ENCODE measurements at places on chromosomes 12 and 14.

GRCh38 chr14:96978525-96979272 is 181.5 kb downstream of the VRK1 start:
- DNase-seq = no peak

- no peak for DNase-seq
Measured at GRCh38 chr14:103710771-103711377, 4.4 kb downstream of the XRCC3 start.

DNA sequence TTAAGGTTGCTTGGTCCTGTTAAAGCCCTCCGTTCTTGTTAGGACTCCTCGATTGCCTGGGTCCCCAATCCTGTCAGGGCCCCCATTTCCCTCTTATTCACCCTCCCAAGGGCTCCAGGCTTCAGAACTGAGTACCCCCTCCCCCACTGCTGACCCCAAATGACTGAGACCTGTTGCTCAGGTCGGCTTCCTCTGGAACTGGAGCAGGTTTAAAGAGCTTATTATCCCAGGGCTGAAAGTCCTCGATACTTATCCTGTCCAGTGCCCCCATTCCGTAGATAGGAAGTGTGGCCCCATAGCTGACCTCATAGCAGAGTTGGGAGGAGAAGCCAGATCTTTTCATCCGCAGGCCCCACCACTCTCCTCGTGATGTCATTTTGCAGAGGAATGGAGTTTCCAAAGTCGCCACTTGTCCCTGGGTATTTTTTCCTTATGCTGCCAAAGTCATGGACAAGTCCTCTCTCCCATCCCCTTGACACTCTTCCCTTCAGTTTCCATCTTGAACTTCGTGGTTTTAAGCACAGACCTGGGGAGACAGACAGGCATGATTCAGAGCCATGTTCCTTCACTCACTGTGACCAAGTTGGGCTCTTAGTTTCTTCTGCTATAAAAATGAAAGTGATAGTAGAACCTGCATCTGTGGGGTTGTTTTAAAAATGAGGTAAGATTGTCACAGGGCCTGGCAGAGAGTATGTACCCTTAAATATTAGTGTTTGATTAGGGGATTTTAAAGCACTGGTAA is 1.2 kb downstream of the USP30 start:
- DNase-seq = peak; percentile 78

DNA sequence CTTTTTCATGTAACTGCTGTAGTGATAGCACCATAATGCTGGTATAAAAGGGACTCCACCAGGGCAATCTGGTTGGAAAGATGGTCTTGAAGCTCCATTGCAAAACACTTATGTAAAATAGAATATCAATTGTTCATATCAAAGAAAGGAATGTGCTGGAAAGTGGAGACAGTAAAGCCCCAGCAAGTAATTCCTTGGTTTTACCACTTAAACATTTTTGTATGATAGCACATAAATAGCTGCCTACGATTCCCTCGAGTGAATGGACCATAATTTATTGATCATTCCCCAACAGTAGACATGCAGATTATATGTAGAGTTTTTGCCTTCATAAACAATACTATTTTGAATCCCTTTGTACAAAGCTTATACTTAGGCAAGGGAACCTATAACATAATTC is 275.4 kb downstream of the PAWR start:
- no peak for DNase-seq

GRCh38 chr12:112989806-112990205 is 11.5 kb downstream of the OAS2 start:
- DNase-seq = no peak

- no peak for DNase-seq
Measured at GRCh38 chr12:50589650-50590435, 85.1 kb downstream of the DIP2B start.

DNA sequence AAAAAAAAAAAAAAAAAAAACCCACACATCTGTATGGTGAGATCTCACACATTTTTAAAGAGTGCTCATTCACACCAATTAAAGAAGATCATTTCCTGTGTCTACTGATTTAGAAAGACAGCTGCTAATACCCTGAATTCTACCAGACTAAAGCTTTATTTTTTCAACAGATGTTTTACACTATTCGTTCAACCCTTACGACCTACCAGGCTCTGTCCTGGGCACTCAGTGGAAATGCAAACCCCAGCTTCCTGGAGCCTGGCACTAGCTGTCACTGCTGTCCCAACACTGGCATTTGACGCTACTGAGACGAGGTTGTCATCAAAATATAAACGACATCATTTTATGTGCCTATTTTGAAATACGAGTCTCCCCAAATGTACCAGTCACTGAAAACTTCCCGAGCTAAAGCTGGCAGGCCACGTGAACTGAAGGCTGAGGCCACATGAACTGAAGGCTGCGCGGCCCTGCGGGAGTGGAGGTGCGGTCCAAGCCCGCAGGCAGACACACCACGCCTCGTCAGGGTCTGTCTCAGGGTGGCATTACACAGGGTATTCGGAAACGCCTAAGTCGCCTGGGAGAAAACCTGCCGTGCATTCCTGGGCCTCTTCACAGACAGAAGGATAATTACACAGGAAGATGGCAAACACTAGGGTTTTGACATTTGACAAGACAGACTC is 27.2 kb downstream of the SLC15A4 start:
- peak; percentile 28 for DNase-seq

- no peak for DNase-seq
Measured at GRCh38 chr12:109592905-109593272, 19.3 kb downstream of the MVK start.

DNA sequence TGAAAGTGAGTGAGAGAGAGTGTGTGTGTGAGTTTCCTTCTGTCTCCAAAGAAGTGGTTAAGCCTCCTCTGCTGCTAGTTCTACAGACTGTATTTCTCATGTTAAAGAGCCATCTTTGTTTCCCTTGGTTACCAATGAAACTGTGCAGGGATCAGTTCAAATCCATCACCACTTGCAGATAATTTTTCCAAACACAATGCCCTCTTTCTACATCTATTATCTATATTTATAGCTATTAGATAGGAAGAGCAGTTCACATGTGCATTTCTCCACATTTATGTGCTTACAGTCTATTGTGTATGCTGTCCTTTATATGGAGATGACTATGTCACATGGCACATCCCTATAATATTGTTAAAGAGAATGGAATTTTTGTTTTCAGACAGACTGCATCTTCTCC is 2.2 kb upstream of the DAAM1 start:
- DNase-seq = no peak

- DNase-seq = no peak
Measured at GRCh38 chr14:101508948-101509729, 52.2 kb upstream of the DIO3 start.

DNA sequence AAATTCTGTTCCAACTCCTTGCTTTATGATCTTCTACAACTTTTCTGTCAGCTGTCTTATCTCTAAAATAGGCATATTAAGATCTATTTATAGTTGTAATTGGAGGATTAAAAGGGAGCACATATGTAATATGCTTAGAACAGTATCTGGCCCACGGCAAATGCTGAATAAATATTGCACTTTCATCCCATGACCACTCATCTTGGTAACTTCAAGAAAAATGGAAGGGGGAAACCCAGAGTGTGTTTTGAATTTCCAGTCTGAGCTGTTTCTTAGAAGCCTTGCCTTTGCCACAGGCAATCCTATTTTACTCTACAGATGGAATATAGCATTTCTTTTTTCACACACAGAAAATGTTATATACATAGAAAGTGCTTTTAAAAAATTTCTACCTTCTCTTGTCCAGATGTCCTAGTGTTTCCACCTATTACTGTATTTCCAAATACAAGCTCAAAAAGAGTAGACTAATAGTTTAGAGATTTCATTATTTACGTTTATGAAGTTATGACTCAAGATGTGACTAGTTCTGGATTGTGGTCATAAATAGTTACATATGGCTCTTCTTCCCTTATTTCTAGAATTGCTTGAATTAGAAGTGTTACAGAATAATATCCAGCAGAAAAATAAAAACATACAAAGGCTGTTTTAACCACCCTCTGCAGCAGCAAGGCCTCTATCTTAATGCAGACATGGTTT is 6.2 kb upstream of the STXBP6 start:
- no peak for DNase-seq

DNA sequence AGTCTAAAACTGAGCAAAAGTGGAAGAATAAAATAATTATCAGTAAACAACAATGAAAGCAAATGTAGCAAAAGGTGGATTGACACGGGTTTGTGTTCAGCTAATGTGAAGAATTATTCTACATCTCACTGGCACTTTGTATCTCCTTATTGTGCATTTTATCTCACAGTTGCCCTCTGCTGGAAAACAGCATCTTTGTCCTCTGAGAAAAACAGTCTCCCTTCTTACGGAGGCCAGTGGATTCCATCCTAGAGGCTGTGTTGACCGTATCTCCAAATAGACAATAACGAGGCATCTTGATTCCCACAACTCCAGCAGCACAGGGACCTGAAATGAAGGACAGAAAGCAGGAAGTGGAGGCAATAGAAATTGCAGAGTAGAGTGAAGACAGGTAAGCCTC is 51.3 kb upstream of the PLBD1 start:
- no peak for DNase-seq

GRCh38 chr12:121804417-121805111 is 755 bp downstream of the SETD1B start:
- DNase-seq = peak; percentile 66

DNA sequence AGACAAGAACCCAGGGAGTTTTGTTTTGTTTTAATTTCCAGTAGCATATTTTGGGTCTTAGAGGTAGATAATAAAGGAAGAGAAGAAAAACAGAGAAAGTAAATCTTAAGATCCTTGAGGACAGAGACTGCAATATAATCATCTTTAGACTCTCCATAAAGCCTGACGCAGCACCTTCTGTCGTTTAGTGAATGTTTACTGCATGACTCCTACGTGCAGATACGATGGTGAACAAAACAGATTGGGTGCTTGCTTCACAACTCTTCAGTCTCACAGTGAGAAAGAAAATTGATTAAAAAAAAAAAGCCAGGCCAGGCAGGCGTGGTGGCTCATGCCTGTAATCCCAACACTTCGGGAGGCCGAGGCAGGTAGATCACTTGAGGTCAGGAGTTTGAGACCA is 86.9 kb downstream of the STON2 start:
- no peak for DNase-seq

DNA sequence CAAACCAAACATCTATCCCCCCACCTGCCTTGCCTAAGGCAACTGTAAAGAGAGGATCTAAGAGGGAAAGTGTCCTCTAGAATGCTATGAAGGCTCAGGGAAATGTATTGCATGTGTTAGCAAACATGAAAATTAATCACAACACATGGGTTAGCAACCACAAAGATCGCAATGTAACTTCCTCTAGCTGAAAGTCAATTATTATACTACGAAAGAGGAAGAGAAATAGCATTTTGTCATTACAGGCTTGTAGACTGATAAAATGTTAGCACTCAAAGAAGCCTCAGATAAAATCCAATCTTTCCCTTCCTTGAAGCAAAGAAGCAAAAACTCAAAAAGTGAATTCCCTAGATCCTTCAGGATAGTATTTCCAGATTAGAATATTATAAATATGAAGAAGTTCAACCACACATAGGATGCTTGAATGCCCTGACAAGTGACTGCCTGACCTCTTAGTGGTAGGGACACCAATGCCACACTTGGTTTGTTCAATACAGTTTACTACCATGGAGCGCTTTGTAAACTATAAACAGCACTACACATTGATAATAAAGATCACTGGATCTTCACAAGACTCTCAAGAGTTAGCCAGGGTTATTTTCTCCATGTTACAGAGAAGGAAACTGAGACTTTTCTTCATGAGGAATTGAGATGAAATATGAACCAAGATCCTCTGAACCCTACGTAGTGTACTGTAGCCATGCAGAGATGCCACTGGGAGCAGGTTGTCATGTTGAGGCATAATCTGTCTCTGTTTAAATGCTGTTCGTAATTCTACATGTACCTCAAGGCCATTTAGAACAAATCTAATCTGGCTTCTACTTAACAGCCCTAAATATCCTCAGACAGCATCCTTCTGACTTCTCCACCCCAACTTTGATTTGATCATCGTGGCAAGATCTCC is 100.7 kb downstream of the ITPR2 start:
- peak; percentile 16 for DNase-seq

- peak; percentile 52 for DNase-seq
Measured at GRCh38 chr12:2395354-2395977, 342.7 kb downstream of the CACNA1C start.

GRCh38 chr12:43147878-43148277 is 404.1 kb downstream of the ADAMTS20 start:
- no peak for DNase-seq

GRCh38 chr14:80965037-80965436 is 9.6 kb downstream of the TSHR start:
- no peak for DNase-seq

DNA sequence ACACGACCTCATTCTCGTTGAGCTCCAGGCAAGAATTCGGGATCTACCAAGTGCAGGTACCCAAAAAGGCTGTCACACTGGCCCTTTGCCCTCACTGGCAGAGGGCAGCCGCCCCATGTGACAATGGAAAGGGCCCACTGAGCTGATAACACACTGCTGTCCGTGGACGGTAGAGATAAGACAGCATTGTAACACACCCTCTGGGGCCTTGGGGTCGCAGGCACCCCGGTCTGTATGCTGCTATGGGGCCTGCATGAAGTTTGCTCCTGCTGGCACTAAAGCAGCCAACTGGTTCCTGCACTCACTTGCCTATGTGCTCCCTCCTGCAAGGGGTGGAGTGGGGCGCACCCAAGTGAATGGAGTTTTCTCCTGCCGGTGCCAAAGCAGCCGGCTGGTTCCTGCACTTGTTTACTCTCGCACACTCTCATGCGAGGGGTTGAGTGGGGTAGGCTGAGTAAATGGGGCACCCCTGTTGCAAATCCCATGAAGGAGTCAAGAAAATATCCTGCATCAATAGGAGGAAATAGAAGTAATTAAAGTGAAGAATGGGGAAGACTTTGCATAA is 477.9 kb downstream of the ATP23 start:
- DNase-seq = no peak

DNA sequence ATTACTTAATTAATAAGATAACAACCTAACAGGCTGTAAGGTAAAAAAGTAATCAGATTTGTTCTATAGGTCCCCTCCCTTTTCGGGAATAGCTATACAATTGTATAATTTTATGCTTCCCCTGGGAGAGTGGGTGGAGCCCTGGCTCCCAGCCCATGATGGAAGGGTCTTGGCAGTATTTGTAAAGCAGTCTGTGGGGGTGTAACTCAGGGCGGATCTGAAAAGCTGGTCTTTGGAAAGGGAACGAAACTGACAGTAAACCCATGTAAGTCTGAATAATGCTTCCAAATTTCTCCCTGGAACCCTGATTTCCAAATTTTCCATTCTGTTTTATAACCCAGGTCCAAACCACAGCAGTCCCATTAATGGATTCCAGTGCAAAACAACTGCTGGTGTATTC is 110.4 kb downstream of the DAD1 start:
- no peak for DNase-seq

- DNase-seq = no peak
Measured at GRCh38 chr14:96338551-96338950, 24.6 kb downstream of the ATG2B start.

- DNase-seq = no peak
Measured at GRCh38 chr12:85626001-85626783, 210.0 kb downstream of the RASSF9 start.

GRCh38 chr14:97224016-97224415 is 426.8 kb downstream of the VRK1 start:
- DNase-seq = no peak

- DNase-seq = no peak
Measured at GRCh38 chr12:91948504-91948903, 197.1 kb downstream of the BTG1 start.

- DNase-seq = peak; percentile 78
Measured at GRCh38 chr14:77026930-77027537, 1.5 kb downstream of the IRF2BPL start.

All from GM13977 (cell line).